ENCODE measurements at places on chromosomes 7 and 10.

DNA sequence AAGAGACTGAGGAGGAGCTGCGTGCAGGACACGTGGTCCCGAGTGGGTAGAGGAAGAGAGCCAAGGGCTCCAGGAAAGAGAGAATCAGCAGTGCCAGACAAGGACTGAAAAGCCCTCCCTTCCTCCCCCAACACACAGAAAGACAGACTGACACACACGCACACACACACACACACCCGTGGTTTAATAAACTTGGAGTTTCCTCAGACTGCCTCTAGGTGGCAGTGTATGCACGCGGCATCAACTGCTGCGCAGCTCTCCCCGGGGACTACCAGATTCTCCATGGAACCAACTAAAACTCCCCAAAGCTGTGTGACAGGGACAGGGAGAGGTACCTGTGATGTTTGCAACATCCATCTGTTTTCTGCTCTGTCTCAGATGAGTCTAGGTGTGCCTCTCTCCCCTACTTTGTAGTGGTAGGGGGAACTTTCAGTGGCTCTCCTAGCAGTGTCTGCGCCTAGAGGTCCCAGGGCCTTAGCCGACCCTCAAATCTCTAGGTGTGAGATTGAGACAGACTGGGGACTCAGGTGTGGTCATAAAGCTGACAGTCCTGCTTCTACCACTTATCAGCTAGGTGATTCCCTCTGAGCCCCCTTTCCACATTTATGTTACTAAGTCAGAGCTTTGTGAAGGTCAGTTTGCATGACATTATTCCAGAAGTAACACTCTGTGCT is 9.3 kb upstream of the TSPAN14 start:
- peak; percentile 4 for DNase-seq

DNA sequence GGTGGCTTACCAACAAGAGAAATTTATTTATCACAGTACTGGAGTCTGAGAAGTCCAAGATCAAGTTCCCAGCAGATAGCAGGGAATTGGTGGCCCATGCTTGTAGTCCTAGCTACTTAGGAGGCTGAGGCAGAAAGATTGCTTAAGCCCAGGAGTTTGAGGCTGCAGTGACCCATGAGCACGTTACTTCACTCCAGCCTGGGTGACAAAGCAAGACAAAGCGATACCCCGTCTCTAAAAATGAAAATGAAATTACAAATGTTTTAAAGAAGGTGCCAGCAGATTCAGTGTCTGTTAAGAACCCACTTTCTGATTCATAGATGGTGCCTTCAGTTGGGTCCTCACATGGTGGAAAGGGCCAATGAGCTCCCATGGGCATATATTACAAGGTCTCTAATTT is 20.6 kb upstream of the ARHGAP12 start:
- DNase-seq: no peak

- DNase-seq: no peak
These were observed 9.6 kb upstream of the AOC1 start for GRCh38 chr7:150842716-150843115.

DNA sequence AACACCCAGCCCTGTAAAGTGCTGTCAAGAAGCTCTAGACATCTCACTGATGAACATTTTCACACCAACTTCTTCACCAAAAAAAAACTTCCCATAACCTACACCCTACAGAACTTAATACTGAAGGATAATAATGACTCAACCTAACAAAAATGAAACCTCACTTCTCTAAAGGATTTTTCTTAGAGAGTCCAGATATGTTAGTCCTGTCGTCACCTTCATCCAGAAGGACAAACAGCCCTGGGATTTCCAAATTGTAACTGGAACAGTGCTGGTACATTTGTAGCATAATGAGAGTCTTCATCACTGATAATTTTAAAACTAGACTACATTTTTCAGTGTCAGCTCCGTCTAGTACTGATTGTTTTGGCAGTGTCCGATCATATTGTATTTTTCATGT is 528.6 kb upstream of the CELF2 start:
- DNase-seq: no peak

- DNase-seq: no peak
These were observed 8.4 kb upstream of the MARVELD1 start for GRCh38 chr10:97705006-97705670.

DNA sequence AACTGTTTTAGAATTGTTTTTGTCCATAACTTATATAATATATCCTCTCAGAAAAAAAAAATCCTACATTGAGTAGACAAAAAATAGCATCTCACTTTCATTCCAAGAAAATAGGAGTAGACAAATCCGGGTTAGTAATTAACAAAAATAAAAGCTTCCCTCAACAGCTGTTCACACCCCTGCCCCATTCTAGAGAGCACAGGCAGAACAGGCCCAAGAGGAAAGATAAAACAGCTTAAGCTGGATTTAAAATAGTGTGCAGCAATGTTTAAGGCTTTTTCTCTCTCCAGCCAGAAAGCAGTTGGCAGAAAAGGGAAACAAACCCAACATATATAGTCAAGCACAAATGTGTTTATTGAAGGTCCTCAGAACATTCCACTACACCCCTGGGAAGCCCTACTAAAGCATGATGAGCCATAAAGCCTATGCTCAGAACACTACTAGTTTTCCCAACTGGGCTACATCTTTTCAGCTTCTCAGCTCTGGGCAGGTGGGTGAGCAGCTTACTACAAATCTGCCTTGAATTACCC is 189.9 kb downstream of the MTERF1 start:
- no peak for DNase-seq
